ENCODE measurements at places on chromosomes 4 and X.

DNA sequence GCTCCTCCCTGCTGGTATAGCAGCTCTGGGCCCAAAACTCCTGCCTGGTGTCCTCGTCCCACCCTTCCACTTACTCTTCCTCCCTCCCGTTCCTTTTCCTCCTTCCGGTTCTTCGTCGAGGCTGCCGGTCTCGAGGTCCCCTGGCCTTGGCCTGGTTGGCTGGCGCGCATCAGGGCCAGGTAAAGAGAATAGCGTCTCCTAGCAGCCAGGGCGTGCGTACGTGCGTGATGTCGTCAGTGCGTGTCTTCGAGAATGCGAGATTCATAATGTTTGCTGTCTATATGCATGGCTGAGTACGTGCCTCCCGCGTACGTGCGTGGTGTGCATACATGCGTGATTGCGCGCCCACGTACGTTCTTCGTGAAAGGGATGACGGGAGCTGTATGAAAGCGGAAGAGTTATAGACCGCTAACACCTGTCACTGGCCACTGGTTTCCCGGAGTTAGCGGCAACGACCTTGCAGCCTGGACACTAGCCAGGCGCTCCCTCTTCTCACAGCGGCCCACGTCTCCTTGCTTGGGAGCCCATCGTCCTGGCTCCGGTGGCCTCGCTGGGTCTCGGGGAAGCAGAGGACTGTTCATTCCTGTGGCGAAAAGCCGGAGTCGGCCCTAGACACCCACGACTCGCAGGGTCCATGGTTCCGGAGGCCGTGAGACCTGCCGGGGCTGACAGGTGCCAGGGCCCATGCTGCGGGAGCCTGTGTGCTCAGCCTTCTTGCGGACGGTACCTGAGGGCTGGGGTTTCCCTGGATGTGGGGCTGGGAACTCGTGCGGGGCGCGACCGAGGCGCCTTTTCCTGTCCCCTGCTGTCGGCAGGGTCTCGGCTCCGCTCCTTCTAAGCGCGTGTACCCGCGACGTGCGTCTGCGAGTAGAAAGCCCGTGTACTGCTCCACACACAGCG lies at the start of gene EOLA1:
TSS of gene EOLA1 (plus strand) at position 392 of the 900 bp plus-strand sequence. CDS start 4,619 bp downstream, outside the sequence.
- peak; percentile 88 for DNase-seq

- no peak for DNase-seq
Observed at GRCh38 chr4:178672512-178672911, 1230.3 kb upstream of the AGA start.

- DNase-seq: no peak
Observed at GRCh38 chr4:114108869-114109268, 129.4 kb upstream of the ARSJ start.

- peak; percentile 73 for DNase-seq
Observed at GRCh38 chrX:118847676-118848075, 24.1 kb downstream of the ZCCHC12 start.

- DNase-seq: peak; percentile 46
Observed at GRCh38 chr4:88447371-88448095, 9.4 kb upstream of the HERC5 start.

DNA sequence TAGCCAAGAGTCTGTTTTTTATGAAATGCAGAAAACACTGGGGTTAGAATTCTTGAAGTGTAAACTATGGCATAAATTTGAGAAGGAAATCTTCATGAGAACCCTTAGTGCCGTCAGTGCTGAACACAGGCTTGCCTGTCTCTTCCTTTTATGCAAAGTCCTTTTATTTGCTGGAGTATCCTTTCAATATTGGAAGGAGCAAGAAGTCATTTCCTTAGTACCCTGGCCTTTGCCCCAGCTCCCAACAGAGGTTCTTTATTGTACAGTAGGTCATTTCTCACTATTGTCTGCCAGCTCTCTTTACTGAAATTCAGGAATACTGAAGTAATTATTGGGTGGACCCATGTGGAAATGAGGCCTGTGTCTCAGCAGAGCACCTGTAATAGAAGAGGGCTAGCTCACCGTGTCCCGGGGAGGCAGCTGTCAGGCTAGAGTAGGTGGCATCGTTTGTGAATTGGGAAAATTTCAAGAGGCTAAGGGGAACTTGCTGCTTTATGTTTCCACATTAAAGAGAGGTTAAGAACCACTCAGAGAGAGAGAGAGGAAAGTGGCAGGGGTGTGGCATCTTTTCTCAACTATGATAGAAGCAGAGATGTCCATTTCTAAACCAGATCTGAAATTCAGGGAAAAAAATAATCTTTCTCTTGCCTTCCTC lies 8.7 kb downstream of the FHDC1 start:
- no peak for DNase-seq

DNA sequence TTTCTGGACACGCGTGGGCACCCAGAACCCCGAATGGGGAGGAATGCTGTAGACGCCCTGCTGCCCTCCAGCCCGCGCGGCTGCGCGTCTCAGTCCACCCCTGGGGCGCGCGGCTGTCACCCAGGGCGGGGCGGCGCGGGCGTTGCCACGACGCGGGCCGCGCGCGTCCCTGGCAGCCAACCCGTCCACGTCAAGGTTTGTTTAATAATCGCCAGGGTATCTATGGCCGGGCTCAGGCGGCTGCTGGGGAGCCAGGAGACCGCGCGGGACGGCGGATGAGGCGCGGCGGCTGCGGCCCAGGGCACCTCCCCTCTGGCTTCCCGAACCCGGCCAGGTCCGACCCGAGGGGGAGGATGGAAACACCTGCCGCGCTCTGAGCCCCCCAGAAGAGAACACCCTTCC lies at the start of gene SPATA18:
TSS of gene SPATA18 (plus strand) at position 92 of the 402 bp plus-strand sequence. CDS start 401 bp downstream, outside the sequence.
- DNase-seq: peak; percentile 57

- DNase-seq: no peak
Observed at GRCh38 chr4:176066757-176067156, 1.1 kb downstream of the WDR17 start.

DNA sequence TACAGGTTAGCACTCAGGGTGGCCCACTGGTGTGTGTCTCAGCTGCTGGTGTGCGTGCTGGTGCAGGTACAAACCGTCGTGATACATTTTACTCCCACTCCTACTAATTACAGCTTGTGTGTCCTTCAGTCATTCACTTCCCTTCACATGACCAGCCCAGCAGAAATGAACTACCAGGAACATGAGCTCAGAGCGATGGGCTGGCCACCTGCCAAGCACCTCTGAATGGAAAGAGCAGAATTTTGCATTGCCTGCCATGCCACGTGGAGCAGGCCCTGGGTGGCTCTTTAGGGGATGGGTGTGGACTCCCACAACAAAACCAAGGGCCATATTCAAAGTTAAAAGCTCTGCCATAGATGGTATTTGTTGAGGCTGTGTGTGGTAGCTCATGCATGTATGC lies 58.9 kb upstream of the PGM2 start:
- peak; percentile 33 for DNase-seq

DNA sequence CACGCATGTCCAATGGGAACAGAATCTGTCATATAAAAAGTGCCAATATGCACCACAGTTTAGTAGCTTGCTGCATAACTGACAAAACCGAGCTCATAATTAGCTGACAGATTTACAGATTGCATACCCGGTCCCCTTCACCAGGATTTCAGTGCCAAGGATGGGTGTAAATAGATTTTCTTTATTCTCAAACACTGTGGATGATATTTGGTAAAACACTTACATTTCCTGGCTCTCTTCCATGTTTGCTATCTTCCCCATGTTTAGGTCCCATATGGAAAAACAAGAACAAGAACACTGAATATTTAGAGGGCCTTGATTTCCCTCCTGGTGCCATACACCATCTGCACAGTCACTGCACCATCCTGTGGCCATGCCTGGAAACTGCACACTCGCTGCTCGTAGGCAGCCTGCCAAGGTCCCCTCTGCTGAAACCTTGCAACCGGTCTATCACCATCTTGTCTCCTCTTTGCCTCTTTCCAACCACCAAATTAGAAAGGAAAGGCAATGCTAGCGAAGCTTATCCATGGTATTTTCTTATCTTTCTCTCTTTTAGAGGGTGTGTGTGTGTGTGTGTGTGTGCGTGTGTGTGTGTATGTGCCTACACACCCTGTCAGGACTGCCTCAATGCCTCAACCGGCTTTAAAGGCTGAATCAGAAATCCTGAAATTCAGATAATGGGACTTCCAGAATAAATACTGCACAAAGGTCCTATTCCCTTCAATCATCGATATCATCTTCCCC lies 124.2 kb upstream of the MBNL3 start:
- DNase-seq: no peak

GRCh38 chr4:113809311-113809710 lies 47.8 kb upstream of the CAMK2D start:
- DNase-seq: peak; percentile 98

GRCh38 chr4:140254651-140255299 lies 100.8 kb upstream of the MAML3 start:
- DNase-seq: no peak

GRCh38 chrX:39984191-39984956 lies 113.4 kb downstream of the BCOR start:
- no peak for DNase-seq

GRCh38 chrX:129522184-129523078 lies 859 bp downstream of the SMARCA1 start:
- peak; percentile 35 for DNase-seq

DNA sequence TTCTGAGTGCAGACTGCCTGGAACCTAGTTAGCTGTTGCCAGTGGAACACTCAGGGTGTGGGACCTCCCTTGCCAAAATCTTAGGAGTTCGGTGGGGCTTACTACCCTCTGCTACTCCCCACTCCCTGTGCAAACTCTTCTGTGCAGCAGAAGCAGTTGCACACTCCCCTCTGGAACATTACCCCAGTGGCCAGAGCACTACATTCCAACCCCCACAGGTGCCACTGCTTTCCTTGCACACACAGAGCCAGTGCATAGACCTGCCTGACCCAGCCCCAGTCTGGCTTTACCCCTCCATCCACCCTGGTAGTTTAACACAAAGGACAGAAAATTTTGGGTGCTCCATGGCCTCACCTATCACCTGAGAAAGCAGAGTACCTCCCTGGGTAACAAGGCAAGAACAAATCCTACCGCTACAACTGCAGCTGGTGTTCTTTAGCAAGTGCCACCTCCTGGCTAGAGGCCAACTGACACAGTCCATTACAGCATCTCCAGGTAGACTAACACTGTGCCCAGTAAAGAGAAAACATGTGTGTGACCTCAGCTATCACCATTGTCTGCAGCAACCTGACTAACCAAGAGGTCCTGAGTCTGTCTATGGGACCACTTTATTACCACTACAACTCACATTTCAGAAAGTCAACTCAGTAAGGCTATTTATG lies 11.5 kb upstream of the RASSF6 start:
- no peak for DNase-seq

DNA sequence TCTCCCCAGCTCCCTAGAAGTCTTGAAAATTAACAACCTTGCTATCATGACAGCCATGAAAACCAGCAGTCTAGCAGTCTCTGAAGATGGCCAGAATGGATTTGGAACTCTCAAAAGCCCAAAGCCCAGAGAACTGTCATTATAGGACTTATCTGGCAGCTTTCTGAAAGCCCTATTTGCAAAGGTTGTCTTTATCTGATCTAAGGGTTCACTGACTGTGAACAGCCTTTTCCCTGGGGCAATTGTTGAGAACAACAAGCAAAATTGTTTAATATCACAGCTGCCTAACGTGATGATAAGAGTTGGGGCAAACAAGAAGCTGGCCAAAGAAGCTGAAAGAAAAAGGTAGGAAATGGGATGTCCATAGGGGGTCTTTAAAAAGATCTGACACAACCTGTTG lies 20.9 kb upstream of the KLHL8 start:
- DNase-seq: no peak

DNA sequence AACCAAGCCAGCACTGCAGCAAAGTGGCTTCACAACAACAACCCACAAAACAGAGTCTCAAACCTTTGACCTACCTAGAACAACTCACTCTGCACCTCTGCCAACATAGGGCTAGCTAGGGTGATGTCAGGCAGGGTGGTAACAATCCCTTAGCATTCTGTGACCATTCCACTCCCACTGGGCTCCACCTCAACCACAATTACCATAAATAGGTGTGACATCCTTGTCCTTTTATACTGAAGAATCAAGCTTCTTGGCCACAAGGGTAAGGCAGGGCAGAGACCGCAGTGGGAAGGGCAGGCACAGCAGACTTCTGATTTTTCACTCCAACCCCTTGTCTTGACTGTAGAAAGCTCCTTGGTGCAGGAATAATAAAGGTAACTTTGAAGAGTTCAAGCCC lies 795.4 kb upstream of the DIAPH2 start:
- no peak for DNase-seq

- no peak for DNase-seq
Observed at GRCh38 chr4:15793506-15794363, 15.6 kb downstream of the CD38 start.

- DNase-seq: no peak
Observed at GRCh38 chr4:67939195-67939594, 24.1 kb downstream of the TMPRSS11A start.

- no peak for DNase-seq
Observed at GRCh38 chrX:123561439-123562215, 171.2 kb downstream of the THOC2 start.

DNA sequence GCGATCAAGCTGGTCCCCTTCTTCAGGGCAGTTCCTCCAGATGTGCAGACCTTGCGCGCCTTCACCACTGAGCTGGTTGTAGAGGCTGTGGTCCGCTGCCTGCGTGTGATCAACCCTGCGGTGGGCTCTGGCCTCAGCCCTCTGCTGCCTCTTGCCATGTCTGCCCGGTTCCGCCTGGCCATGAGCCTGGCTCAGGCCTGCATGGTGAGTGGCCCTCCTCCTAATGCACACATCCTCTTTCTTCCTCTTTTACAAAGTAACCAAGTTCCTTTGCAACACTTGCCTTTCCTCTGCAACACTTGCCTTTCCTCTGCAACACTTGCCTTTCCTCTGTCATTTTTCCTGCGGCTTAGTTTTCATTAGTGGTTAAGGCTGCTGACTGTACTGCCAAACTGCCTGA lies 1.8 kb downstream of the CCDC22 start:
- DNase-seq: peak; percentile 63

- DNase-seq: peak; percentile 33
Observed at GRCh38 chrX:81392396-81392795, 190.5 kb downstream of the SH3BGRL start.

DNA sequence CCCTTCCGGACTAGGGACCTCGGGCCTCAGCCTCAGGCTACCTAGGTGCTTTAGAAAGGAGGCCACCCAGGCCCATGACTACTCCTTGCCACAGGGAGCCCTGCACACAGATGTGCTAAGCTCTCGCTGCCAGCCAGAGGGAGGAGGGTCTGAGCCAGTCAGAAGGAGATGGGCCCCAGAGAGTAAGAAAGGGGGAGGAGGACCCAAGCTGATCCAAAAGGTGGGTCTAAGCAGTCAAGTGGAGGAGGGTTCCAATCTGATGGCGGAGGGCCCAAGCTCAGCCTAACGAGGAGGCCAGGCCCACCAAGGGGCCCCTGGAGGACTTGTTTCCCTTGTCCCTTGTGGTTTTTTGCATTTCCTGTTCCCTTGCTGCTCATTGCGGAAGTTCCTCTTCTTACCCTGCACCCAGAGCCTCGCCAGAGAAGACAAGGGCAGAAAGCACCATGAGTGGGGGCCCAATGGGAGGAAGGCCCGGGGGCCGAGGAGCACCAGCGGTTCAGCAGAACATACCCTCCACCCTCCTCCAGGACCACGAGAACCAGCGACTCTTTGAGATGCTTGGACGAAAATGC lies at the start of gene WAS:
TSS of gene WAS (plus strand) at position 389 of the 572 bp plus-strand sequence. CDS start at position 444, 55 bp downstream.
- DNase-seq: peak; percentile 61

DNA sequence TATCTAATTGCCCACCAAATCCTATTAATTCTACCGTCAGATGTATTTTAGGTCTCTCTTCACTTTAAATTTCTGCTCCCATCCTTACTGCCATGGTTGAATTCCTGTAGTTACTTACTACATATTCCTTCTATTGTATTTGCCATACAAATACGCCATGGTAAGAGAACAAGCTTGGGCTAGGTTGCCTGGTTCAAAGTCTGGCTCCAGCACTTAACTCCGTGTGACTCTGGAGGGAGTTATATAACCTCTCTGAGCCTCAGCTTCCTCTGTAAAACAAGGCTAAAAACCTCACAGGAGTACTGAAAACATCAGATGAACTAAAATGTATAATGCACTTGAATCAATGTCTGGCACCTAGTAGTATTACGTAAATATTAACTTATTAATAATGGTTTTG lies 260.3 kb upstream of the RPS6KA3 start:
- DNase-seq: no peak
